ENCODE measurements at places on chromosomes 12 and 14.

DNA sequence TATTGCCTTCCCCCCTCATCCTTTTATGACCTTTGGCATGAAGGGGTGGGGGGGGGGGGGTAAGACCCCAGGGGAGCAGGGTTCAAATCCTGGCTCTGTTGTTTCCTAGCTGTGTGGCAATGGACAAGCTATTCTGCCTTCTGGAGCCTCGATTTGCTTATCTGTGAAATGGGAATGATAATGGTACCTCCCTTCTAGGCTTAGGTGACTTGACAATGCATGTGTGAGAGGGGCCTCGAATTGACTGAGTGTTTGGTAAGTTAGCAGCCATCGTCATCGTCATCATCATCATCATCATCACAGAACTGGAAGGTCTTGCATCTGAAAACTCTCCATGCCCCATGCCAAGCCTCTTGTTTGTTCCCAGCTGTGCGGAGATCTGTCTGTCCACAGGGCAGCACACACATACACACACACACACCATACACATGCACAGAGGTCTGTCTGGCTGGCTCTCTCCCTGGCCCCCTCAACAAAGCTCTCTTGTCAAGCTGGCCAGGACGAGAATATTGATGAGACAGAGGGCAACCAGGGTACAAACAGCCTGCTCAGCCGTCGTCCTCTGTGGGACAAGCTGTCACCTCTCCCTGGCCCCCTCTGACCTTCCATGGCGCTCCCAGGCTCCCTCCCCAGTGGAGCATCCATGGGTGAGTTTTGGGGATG lies 5.9 kb upstream of the SDS start:
- DNase-seq, result no peak

- DNase-seq, result no peak
Measured at GRCh38 chr12:110107369-110108281, 16.5 kb upstream of the IFT81 start.

GRCh38 chr12:132342251-132343227 lies 13.2 kb upstream of the GALNT9 start:
- DNase-seq, result no peak

GRCh38 chr14:19947413-19948090 lies 16.8 kb downstream of the OR4K1 start:
- no peak for DNase-seq

- no peak for DNase-seq
Measured at GRCh38 chr12:64995816-64996215, 125.3 kb downstream of the WIF1 start.

DNA sequence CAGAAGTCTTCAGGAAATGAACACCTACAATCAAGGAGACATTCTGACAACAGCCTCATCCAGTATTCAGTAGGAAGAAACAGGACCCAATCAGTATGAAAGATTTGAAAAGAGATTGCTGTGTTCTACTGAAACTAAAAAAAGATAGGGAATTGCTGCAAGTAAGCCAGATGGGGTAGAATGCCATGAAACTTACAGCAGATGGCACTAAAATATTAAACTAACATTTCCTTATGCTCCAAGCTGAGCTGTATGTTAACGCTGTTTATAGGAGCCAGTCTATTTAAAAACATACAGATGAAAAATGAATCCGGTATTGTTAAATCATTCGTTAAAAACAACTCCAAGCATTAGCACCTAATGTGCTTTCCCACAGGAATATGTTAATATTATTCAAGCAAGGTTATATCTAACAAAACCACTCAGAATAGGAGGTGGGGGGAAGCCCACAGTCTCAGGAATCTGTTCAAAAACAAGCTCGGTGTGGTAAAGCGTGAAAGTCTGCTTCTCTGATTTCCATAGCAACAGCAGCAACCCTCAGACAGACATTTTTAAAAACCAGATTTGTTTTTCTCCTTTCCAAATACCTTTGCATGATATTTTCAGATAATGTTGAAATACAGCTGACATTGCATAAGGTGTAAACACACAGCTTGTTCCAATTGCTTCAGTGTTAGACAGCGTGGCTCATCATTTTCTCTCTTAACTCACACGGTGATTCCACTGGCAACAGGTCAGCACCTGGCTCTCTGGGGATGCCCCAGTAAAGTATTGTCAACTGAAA lies 131.4 kb upstream of the CCDC175 start:
- DNase-seq, result no peak

DNA sequence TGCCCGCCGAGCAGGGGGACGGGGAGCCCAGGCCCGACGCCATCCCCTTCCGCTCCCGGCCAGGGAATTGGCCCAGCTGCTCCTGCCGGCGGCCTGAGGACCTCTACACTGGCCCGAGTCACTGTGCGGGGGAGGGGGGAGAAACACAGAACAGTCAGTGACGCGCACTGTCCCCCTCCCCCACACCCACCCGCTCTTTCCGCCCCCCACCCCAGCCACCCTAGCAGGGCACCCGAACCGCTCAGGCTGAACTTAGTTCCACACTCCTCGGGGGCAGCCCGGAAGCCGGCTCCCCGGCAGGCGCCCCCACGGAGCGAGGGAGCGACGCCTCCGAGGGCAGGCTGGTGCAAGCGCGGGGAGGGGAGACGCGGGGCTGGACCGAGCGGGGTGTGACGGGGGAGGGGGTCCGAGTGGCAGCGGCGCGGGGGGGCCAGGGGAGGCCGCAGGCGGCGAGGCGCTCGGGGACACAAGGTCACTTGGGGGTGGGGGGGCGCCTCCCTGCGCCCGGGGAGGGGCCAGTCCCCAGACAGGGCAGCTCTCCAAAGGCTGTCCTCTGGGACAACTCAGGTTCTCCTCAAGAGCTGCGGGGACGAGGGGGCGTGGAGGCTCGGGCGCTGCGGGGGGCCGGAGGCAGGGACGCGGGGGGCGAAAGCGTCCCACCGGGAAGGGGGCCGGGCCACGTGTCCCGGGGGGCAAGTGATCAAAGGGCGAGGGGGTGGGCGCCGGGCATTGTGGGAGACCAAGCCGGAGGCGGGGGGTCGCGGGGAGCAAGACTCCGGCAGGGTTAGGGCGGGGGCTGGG lies 648 bp downstream of the CHD4 start:
- DNase-seq, result peak; percentile 37

DNA sequence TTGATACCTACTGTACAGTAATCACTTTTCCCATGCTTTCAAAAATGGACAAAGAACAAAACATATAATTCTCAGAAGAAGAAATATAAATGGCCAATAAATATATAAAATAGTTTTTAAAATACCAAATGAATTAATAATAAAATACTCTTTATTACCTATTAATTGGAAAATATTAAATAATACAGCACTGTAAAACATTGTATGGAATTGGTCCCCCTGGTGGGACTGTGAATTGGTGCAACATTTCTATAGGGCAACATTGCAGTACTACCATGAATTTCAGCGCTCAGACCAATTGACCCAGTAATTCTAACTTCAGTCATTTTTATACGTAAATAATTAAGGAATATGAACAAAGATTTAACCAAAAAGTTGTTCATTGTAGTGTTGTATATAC lies 162.6 kb downstream of the PELI2 start:
- no peak for DNase-seq

- no peak for DNase-seq
Measured at GRCh38 chr12:20375560-20375959, 7.2 kb downstream of the PDE3A start.

GRCh38 chr12:15996254-15996653 lies 85.1 kb downstream of the DERA start:
- DNase-seq, result no peak

- DNase-seq, result peak; percentile 8
Measured at GRCh38 chr14:36508418-36509068, 11.5 kb downstream of the NKX2-1 start.

DNA sequence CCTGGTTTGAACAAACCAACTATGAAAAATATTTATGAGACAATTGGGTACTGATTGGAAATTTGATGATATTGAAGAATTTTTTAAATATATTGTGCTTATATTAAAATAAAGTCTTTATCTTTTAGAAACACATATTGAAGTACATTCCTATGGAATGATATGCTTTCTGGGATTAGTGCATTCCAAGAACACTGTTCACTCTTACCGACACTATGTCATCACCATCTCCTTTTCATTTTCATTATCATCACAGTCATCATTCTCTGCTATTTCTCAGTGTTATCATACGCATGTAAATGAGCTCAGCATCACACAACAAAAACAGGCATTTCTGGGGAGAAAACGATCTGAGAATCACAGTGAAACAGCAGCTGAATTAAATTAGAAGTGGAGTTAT lies 513.3 kb upstream of the CCDC196 start:
- no peak for DNase-seq
